H7 (cell line): ENCODE measurements at places on chromosomes 16 and 17. TPM values are rescaled to one million over a fixed set of nuclear protein-coding genes. Genes with fewer than 3 reads are reported as not detected.

SECTM1 gene
- 0.44 and 0.94 TPM in 2 replicates for total RNA-seq

TBC1D3H gene
- 0.55 and 1.3 TPM in 2 replicates for total RNA-seq

TMEM92 gene
- 7.3 and 7.5 TPM in 2 replicates for total RNA-seq

SLC16A13 gene
- total RNA-seq = 0.37 and 0.48 TPM in 2 replicates

ZG16 gene
- not detected in 2 replicates for total RNA-seq

SHCBP1 gene
- 10.0 and 13.4 TPM in 2 replicates for total RNA-seq

CCL16 gene
- total RNA-seq = not detected in 2 replicates

RHBDF1 gene
- 38.2 and 42.5 TPM in 2 replicates for total RNA-seq

KRT20 gene
- total RNA-seq = not detected in 2 replicates

KRT40 gene
- total RNA-seq = not detected in 2 replicates

FSCN2 gene
- 0.33 TPM in 1 of 2 replicates, not detected in the other for total RNA-seq

HOXB8 gene
- total RNA-seq = not detected in 2 replicates

CTDNEP1 gene
- 58.8 and 59.9 TPM in 2 replicates for total RNA-seq

SPNS3 gene
- 0.52 TPM in 1 of 2 replicates, not detected in the other for total RNA-seq

CDH13 gene
- 0.78 and 0.80 TPM in 2 replicates for total RNA-seq

HIGD1B gene
- total RNA-seq = not detected in 2 replicates

ITGB3 gene
- total RNA-seq = 0.07 and 0.35 TPM in 2 replicates

TMEM106A gene
- total RNA-seq = 0.96 and 1.7 TPM in 2 replicates

GSPT1 gene
- total RNA-seq = 116 and 148 TPM in 2 replicates

AANAT gene
- 0.17 TPM in 1 of 2 replicates, not detected in the other for total RNA-seq

ANKRD40CL gene
- not detected in 2 replicates for total RNA-seq

PPP1R27 gene
- not detected in 2 replicates for total RNA-seq

MRPL38 gene
- total RNA-seq = 100 and 125 TPM in 2 replicates

POLDIP2 gene
- 115 and 130 TPM in 2 replicates for total RNA-seq

SLC52A1 gene
- total RNA-seq = 0.10 TPM in 1 of 2 replicates, not detected in the other

RAB11FIP4 gene
- total RNA-seq = 21.9 and 31.5 TPM in 2 replicates

ADGRG3 gene
- 0.07 and 0.67 TPM in 2 replicates for total RNA-seq

DNAAF8 gene
- 1.1 TPM in 1 of 2 replicates, not detected in the other for total RNA-seq

OR1F1 gene
- not detected in 2 replicates for total RNA-seq

CIITA gene
- not detected in 2 replicates for total RNA-seq
